ENCODE measurements at places on chromosomes 7 and 10. TPM values are rescaled to one million over a fixed set of nuclear protein-coding genes. Genes with fewer than 3 reads are reported as not detected.

GRCh38 chr10:44879531-44879899, 31.6 kb upstream of the TMEM72 start:
- peaks cover 26% of the 10 kb centered on the region for H3K27me3 ChIP-seq
- no peak overlapping the region for H3K27ac ChIP-seq
- no peak for DNase-seq
- H3K36me3 ChIP-seq, result no peaks in the 10 kb centered on the region
- peaks cover 7% of the 10 kb centered on the region for H3K4me1 ChIP-seq

DNA sequence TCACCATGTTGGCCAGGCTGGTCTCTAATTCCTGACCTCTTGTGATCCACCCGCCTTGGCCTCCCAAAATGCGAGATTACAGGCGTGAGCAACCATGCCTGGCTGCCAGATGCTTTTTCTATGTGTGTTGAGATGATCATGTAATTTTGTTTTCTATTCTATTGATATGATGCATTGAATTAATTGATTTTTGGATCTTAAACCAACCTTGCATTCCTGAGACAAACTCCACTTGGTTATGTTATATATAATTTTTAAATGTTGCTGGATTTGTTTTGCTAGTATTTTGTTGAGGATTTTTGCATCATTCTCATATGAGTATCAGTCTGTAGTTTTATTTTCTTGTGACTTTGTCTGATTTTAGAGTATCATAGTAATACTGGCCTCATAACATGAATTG, 192.8 kb downstream of the ADK start:
- peaks cover 58% of the 10 kb centered on the region for H3K36me3 ChIP-seq
- H3K4me3 ChIP-seq, result no peak overlapping the region
- H3K4me1 ChIP-seq, result peaks cover 2% of the 10 kb centered on the region
- H3K27ac ChIP-seq, result no peak overlapping the region
- no peak for DNase-seq
- H3K27me3 ChIP-seq, result no peaks in the 10 kb centered on the region

DNA sequence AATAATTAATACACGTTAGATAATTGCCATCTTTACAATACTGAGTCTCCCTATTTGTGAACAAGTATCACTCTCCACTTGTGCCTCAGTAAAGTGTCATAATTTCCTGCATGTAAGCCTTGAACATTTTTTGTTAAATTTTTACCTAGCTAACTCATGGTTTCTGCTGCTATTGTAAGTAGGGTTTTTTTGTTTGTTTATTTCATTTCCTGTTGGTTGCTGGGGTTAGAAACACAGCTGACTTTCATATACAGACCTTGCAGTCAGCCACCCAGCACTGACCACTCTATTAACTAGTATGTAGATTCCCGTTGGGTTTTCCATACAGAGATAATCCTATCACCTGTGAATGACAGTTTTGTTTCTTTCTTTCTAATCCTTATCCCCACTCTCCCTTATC, 133.3 kb downstream of the MPP7 start:
- H3K27ac ChIP-seq, result no peak overlapping the region
- no peaks in the 10 kb centered on the region for H3K36me3 ChIP-seq
- no peak for DNase-seq
- peaks cover 16% of the 10 kb centered on the region for H3K4me1 ChIP-seq
- no peaks in the 10 kb centered on the region for H3K27me3 ChIP-seq

GRCh38 chr7:52410032-52410431, 625.4 kb upstream of the POM121L12 start:
- H3K27me3 ChIP-seq, result no peaks in the 10 kb centered on the region
- no peaks in the 10 kb centered on the region for H3K36me3 ChIP-seq
- no peak for DNase-seq
- H3K27ac ChIP-seq, result no peak overlapping the region
- no peak overlapping the region for H3K4me3 ChIP-seq
- H3K4me1 ChIP-seq, result no peaks in the 10 kb centered on the region

DNA sequence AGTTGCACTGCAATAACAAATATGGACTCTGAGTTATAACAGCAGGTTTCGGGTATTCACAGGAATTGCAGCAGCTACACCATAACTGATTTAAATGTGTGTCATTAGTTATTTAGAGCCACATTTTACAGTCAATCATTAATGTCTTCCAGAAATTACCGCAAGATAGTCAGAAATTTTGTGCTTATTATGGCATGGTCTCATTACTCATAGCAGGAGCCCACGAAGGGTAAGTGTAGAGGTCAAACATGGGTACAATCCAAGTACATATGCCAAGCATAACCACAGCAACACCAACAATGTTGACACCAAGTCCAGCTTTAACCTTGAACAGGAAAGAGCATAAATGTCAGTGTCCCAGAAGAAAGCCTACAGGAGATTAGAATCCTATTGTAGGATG, 84.4 kb downstream of the SLC13A1 start:
- no peak overlapping the region for H3K27ac ChIP-seq
- no peak overlapping the region for H3K4me3 ChIP-seq
- no peaks in the 10 kb centered on the region for H3K36me3 ChIP-seq
- DNase-seq, result no peak
- no peaks in the 10 kb centered on the region for H3K27me3 ChIP-seq
- H3K4me1 ChIP-seq, result no peaks in the 10 kb centered on the region

Gene LBX1
- total RNA-seq, result not detected

GRCh38 chr10:60358282-60358681, 31.4 kb downstream of the ANK3 start:
- no peaks in the 10 kb centered on the region for H3K4me1 ChIP-seq
- H3K27ac ChIP-seq, result no peak overlapping the region
- H3K4me3 ChIP-seq, result no peak overlapping the region
- no peaks in the 10 kb centered on the region for H3K36me3 ChIP-seq
- DNase-seq, result no peak

DNA sequence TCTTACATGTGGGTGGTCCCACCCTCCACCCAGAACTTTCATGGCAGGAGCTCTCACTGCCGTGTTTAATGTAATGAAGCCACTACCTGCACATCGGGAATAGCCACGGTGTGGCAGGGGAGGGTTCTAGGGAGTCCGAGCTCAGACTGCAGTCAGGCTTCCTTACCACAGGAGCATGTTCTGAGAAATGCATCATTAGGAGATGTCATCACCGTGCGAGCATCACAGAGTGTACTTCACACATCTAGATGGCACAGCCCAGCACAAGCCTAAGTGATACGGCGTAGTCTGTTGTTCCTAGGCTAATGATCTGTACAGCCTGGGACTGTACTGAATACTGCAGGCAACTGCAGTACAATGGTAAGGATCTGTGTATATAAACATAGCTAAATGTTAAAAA, 153.0 kb upstream of the LANCL2 start:
- peaks cover 1% of the 10 kb centered on the region for H3K27me3 ChIP-seq
- no peak overlapping the region for H3K4me3 ChIP-seq
- no peak for DNase-seq
- no peaks in the 10 kb centered on the region for H3K36me3 ChIP-seq
- no peak overlapping the region for H3K27ac ChIP-seq
- H3K4me1 ChIP-seq, result no peaks in the 10 kb centered on the region

- no peak for DNase-seq
- peaks cover 3% of the 10 kb centered on the region for H3K27me3 ChIP-seq
- no peak overlapping the region for H3K27ac ChIP-seq
These were observed 49.7 kb upstream of the YAE1 start for GRCh38 chr7:39516498-39516897.

- DNase-seq, result peak; percentile 87
- peaks cover 8% of the 10 kb centered on the region for H3K36me3 ChIP-seq
- peak overlapping the region; percentile 29 for H3K4me3 ChIP-seq
- H3K27ac ChIP-seq, result peak overlapping the region; percentile 92
- H3K4me1 ChIP-seq, result peaks cover 29% of the 10 kb centered on the region
These were observed 7.3 kb downstream of the FGFBP3 start for GRCh38 chr10:91901784-91902677.

DNA sequence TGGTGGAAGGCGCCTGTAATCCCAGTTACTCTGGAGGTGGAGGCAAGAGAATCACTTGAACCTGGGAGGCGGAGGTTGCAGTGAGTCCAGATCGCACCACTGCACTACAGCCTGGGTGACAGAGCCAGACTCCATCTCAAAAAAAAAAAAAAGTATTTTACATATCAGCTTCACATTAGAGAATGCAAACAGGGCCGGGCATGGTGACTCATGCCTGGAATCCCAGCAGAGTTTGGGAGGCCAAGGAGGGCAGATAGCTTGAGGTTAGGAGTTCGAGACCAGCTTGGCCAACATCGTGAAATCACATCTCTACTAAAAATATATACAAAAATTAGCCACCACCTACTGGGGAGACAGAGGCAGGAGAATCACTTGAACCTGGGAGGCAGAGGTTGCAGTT, 31.6 kb downstream of the USP54 start:
- H3K27me3 ChIP-seq, result no peaks in the 10 kb centered on the region
- no peak overlapping the region for H3K4me3 ChIP-seq
- H3K27ac ChIP-seq, result no peak overlapping the region
- no peaks in the 10 kb centered on the region for H3K4me1 ChIP-seq
- DNase-seq, result no peak
